Kidney capillary endothelial cell (primary cell): ENCODE measurements at places on chromosomes 2 and 18.

DNA sequence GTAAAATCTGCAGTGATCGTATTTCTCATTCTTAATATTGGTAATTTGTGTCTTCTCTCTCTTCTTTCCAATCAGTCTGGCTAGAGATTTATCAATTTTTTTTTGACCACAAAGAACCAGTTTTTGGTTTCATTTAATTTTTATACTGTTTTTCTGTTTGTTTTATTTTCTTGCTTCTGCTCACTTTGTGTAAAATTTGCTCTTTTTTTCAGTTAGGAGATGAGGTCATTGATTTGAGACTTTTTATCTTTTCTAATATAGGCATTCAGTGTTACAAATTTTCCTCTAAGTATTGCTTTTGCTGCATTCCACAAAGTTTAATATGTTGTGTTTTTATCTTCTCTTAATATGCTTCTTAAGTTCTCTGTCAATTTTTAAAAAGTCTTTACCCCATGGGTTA lies 160.5 kb downstream of the TPGS2 start:
- no peak for DNase-seq

DNA sequence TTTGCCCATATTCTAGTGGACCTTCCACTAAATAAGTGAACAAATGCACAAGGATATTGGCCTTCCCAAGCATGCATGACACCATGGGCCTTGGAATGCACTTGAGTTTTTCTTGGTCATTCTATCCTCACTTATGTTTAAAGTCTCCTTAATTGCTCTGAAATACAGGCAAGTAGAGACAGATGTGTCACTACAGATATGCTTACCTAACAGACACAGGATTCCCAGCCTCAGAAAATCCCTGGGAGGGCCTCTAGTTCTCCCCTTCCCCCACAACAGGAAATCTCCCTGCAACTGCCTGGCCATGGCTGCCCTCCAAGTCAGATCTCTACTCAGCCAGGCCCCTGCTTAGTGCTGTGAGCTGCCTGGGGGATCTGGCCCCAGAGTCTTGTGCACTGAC lies 445.2 kb downstream of the IRS1 start:
- no peak for DNase-seq

DNA sequence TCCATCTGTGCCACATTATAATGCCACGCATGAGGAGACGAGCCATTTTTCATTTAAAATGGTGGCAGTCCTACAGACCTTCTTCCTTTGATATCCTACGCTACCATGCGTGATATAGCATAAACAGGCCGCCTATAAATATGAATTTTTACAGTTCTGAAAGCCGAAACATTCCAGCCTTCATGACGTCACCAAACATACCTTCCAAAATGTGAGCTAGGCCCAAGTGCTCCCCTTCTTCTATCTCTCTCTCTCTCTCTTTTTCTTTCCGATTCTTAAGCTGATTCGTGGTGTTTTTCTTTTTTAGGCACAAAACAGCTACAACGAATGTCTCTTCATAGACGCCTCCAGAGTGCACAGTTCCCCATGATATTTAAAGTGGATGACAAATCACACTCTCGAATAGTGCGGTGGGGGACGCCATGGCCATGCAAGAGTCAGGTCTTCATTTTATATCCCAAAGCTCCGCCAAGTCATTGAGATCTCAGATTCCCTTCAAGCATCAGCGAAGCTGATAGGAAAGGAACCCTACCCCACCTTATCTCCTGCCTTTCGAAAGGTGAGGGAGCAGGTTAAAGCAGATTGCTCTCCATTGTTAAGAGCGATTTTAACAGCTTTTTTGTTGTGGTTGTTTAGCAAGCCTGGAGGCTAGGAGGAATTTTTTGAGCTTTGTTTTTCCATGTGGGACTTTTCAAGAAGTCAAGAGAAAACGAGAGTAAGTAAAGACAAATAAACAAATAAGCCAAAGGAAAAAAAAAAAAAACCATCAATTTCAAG lies 436.3 kb downstream of the CMPK2 start:
- DNase-seq = no peak

DNA sequence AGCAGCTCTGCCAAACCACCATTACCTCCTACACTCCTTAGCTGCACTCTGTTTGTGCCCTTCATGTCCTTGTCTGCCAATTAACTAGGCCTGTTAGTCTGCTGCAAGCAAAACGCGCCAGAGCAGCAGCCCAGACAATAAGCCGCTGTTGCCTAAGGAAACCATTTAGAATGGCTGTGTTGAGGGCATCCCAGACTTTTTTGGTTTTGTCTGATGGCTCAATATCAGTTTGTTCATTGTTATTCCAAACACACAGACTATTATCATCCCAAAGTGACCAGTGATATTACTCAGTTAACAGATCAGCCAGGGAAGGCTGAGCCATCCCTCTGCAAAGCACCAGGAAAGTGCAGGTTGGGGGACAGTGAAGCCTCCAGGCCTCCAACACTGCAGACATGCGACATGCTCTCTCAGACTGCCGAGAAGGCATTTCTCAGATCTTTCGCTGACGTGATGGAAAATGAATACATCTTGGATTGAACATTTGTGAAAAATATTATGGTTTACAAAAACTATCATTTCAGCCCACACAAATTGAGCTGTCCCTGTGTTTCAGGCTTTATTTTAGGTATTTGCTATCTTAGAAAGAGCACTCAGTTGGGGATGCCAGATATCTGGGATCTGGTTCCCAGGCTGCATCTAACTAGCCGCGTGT lies 182.0 kb upstream of the HNRNPA3 start:
- DNase-seq = no peak

GRCh38 chr18:24342347-24342746 lies 55.3 kb downstream of the OSBPL1A start:
- no peak for DNase-seq

- DNase-seq = peak; percentile 32
Observed at GRCh38 chr2:183284606-183285005, 160.4 kb downstream of the NUP35 start.

GRCh38 chr2:234044157-234044556 lies 6.3 kb upstream of the SPP2 start:
- peak; percentile 40 for DNase-seq

GRCh38 chr2:71353248-71353647 lies 21.7 kb downstream of the ZNF638 start:
- no peak for DNase-seq

- no peak for DNase-seq
Observed at GRCh38 chr2:179412112-179412511, 147.5 kb upstream of the SESTD1 start.

DNA sequence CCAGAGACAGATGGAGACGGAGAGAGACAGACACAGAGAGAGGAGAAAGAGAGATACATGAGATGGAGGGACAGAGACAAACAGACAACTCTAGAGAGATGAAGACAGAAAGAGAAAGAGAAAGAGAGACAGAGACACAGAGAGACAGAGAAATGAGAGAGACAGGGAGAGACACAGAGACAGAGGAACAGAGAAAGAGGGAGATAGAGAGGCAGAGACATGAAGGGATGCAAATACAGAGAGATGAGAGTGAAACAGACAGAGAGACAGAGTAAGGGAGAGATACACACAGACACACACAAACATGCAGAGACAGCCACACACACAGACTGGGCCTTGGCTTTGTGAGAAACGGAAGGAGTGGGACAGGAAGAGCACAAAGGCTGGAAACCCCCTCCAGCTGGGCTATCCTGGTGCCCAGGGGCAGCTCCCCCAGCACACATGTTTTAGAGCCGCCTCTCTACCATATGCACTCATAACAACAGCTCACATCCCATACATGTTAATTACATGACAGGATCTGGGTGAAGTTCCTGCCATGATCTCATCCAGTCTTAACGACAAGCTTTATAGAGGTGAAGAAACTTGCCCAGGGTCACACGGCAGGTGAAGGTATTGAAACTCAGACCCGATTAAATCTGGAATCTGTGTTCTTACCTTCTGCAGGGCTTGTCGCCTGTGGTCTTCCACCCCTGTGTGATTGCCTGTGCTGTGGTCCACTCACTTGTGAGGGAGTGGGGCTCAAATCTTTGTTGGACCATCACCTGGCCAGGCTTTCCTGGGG lies 32.4 kb downstream of the IL18R1 start:
- no peak for DNase-seq

DNA sequence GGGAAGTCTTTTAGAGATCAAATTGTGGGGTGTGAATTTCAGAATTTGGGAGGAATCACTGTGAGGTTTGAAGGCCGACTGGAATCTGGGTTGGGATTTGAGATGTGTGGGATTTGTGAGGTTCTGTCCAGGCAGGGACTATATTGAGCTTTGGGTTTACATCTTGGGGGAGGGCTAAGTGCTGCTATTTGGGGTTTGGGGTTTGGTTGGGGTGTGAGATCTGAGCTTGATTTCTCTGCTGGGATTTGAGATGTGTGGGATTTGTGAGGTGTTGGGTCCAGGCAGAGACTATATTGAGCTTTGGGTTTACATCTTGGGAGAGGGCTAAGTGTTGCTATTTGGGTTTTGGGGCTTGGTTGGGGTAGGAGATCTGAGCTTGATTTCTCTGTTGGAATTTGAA lies 864 bp downstream of the GMPPA start:
- no peak for DNase-seq

GRCh38 chr2:226673314-226673723 lies 126.3 kb downstream of the IRS1 start:
- DNase-seq = peak; percentile 33

DNA sequence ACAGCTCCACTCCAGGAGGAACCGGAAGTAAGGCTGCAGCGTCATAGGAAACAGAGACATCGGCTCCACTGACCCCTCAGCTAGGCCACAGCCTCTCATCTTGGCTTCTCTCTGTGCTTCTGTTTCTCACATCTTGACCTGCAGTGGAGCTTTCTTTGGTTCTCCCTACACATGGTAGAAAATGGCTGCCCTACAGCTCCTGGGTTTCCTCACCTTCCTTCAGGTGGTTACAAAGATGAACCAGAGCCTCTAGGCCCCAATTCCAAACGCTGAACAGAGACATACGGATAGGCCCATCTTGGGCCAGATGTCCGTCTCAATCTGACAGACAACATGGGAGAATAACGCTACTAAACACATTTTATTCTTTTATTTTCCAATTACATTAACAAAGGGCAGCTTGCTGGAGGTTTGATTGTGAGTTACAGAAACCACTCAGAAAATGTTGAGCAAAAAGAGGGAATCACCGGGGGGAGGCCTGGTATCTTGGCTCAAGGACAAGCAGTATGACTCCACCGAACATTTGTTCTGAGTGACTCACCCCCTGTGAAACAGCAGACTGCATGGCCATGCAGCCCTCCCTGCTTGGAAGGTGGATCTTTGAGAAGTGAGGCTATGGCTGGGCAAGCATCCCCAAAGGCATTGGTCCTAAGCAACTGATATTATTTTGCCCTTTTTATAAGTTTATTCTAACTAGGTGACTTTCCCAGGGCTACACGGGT lies 303.5 kb downstream of the CDCA7 start:
- DNase-seq = peak; percentile 3

DNA sequence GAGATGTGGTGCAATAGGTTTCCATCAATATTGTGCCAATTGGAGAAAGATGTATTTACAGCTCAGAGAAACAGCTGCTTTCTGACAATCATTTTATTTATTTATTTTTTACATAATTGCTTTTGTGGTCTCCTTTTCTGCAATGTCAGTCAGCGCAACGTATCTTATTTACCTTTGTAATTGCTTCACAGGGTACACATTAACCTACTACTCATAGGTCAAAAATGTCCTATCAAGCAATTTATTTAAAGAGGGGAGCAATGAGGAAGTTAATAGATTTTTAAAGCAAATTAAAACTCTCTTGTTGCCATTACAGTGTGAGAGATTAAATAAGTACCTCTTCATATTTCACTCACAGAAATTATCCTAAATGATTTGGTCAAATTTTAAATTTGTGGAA lies 291.0 kb downstream of the CALCRL start:
- DNase-seq = no peak

GRCh38 chr2:231286964-231287363 lies 88.5 kb downstream of the ARMC9 start:
- DNase-seq = no peak

GRCh38 chr2:166494140-166494624 lies at the start of gene SCN7A:
TSS of gene SCN7A (minus strand) at chr2:166494249. CDS start at chr2:166477696, 16,553 bp downstream.
- no peak for DNase-seq

GRCh38 chr18:11850821-11851145 lies 430 bp upstream of the CHMP1B start:
- DNase-seq = no peak

- DNase-seq = no peak
Observed at GRCh38 chr2:20182241-20182931, 42.5 kb downstream of the SDC1 start.

DNA sequence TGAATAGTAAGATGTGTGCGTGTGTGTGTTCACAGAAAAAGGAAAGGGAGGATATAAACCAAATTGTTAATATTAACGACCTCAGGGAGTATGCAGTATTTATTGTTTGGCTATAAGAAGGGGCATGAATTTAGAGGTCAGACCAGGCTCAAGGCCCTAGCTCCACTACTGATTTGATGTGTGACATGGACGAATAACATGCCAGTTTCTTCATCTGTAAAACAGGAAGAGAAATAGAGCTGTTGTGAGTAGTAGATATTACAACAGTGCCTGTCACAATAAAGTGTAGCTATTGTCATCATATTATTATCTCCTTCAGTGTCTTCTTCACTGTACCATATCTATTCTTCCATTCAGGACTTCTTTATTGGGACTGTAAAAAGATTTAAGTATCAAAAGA lies 4.1 kb upstream of the MAT2A start:
- no peak for DNase-seq

GRCh38 chr18:34913837-34914661 lies 127.2 kb upstream of the MAPRE2 start:
- no peak for DNase-seq

GRCh38 chr2:12168791-12169388 lies 422.5 kb downstream of the LPIN1 start:
- DNase-seq = peak; percentile 89

DNA sequence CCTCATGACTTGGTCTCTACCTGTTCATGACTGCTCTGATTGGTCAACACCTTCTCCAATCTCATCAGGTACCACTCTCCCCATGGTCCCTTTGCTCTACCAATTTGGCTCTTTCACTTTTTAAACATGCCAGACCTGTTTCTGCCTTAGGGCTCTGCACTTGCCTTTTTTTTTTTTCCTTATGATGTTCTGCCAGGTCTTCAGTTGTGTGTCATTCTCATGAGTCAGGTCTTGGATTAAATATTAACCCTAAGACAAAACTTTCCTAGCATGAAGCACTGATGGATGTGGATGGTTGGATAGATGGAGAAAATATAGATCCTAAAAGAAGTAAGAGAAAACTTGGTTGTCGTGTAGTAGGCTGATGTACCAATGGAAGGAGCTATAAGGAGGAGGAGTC lies 219.3 kb downstream of the TTC32 start:
- no peak for DNase-seq

DNA sequence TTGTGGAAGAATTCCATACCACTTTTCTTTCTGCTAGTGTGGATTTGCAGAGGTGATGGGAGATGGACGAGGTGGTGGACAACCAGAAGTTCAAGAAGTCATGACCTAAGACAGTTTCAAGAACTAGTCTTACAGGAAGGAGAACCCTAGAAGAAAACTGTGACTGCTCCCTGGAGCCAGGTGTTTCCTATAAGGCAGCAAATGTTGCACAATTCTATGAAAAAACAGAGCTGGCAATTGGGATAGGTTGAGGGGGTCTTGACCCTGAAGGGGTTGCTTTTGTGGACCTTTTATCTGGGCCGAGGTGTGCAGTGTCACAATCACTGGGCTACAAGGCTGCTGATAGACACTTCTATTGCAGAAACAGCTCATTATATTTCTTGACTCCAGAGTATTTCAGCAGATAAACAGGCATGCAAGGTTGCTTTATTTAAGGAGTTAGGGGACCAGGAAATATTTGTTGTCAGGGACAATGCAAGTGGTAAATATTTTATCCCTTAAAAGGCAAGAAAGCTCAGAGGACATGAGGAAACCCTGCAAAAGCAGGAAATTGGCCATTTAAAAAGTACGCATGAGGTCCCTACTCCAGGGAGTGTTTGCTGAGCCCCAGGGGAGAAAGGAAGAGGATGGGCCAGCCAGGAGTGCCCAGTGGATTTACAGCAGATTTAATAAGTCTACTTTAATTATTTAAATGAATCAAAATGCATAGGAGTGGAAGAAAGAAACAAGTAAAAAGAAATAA lies 22.9 kb downstream of the APCDD1 start:
- no peak for DNase-seq
